ENCODE measurements at places on chromosomes 4 and X.
A peak's percentile ranks its signal among the peaks of the same experiment; 100 is the strongest.

GRCh38 chr4:153809307-153809706 is 20.4 kb upstream of the SFRP2 start:
- DNase-seq, result no peak

DNA sequence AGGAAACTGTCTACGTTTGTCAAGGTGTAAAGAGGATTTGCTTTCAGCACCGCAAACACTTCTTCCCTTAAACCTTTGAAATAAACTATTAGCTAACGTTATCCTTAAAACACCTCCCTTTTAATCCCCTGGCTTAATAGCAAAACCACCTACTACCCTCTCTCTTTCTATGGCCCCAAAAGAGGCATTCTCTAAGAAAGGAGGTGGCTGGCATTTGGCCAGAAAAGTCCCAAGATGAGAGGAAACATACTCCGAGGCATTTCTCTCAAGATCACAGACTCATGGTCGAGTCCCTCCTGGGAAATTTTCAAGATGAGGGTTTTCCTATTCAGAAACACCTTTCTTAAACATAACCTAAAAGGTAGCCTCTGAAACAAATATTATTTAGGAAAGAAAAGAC is 60.6 kb upstream of the VCX3B start:
- DNase-seq, result no peak

GRCh38 chr4:147453561-147454141 is 27.2 kb upstream of the EDNRA start:
- DNase-seq, result no peak

DNA sequence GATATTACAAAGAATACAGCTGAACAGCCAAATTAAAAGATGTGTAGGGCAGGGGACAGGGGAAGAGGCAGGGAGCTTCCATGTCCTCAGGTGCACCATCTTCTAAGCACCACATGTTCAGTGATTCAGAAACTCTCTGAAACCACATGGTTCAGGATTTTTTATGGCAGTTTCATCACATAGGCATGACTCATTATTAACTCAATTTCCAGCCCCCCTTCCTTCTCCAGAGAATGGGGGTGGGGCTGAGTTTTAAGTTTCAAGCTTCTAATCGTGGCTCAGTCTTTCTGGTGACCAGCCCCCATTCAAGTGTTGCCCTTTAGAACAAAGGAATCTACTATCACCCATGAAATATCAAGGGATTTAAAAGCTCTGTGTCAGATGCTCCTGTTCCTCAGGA is 317.8 kb upstream of the GALNT7 start:
- DNase-seq, result peak; percentile 40

GRCh38 chr4:30755346-30755745 is 35.2 kb downstream of the PCDH7 start:
- DNase-seq, result no peak

DNA sequence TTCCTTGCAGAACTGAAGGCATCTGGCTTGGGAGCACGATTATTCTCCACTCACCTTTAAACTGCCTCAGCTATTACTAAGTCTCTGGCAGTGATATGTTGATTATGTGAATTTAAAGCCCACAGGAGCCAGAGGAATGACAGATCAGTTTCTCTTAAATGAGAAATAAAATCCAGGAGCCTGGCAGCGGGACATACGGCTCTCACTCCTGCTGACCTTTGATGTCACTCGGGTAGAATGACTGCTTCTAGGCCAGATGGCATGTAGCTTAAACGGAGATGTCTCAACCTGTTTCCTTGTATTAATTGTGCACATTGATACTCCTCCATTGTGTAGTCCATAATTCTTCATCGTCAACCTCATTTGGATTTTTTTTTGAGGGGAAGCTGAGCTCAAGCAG is 4.0 kb upstream of the CBLL2 start:
- DNase-seq, result no peak

DNA sequence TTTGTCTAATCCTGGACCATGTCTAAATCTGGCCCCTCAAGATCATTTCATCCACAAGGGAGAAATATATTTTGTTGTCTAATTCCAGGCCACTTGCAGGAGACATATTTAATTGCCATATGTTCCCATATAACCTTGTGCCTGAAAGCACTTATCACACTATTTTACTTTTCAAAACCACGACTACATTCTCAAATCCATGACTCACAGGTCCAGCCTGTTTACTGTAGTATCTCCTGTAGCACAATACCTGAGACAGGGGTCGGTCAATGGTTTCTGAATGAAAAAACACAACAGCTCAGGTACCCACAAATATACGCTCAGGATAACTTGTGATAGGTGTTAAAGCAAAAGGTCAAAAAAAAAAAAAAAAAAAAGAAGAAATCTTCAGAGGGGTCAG is 60.9 kb downstream of the SEC24D start:
- no peak for DNase-seq

DNA sequence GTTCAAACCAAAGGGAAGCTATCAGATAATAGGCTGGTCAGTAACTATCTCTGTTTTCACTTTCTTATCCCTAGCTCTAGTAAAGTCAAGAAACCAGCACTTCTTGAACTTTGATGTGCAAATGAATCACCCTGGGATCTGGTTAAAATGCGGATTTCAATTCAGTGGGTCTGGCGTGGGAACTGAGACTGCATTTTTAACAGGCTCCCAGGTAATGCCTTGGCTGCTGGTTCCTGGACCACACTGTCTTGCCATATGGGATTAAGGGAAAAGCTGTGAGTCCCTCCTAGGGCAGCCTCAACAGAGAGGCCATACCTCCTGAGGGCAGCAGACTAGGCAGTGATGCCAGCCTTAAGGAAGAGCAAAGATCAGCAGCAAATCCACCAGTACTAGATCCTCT is 1.7 kb downstream of the RNF175 start:
- no peak for DNase-seq

DNA sequence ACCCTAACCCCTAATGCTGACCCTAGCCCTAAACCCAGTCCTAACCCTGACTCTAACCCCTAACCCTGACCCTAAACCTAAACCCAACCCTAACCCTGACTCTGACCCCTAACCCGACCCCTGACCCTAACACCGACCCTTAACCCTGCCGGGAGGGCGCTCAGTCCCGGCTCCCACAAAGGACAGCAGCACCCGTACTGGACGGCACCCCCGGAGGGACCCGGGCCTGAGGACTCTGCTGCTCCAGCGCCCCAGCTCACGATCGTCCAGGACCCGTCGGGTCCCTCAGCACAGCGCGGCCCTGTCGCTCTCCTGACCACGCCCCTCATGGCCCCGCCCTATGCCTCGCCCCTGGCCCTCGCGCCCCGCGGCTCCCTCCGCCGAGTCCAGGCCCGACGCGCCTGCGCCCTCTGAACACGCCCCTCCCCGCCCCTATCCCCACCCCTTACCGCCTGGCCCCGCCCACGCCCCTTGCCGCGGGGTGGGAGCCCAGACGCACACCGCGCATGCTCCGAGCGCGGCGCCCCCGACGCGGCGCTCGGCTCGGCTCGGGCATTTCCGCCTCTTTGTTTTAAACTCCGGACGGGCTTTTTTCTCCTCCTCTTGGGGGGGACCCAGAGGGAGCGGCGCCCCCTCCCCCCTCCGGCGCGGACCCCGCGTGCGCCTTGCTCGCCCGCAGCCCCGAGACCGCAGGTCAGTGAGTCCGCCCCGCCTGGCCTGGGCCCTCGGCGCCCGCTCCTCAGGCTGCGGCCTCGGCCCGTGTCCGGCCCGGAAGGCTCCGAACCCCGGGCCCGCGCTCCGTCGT is at the start of gene PCGF3:
TSS of gene PCGF3 (plus strand) at position 555 of the 805 bp plus-strand sequence. CDS start 27,849 bp downstream, outside the sequence.
- peak; percentile 100 for DNase-seq

DNA sequence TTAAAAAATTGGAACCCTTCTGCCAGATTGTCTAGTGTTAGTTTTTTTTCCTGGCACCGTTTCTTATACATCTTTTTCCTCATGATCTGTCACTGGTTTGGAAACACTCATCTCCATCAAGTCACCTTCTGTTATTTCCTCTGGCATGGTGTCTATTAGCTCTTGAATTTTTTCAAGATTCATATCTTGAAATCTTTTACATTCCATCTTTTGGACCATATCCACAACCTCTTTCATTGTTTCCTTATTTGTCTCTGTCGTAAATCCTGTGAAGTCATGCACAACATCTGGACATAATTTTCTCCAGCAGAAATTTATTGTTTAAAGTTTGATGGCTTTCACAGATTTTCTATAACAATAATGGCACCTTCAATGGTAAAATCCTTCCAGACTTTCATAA is 10.2 kb upstream of the TMEM185A start:
- DNase-seq, result no peak

DNA sequence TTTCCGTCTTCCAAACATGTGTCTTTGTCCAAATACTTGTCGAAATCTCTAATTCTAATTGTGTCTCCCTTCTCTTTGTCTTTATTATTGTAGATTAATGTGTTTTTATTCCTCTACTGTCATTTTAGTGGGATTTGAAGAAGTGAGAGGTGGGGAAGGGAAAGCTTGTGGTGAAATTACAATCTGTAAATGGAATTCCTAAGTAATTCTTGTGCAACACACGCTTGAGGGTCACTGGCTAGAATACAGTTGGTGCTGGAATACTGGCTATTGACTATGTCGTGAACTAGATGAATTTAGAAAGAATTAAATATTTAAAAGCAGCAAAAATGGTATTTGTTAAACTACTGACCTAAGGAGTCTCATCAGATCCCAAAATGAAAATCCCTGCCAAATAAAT is 10.7 kb upstream of the FNIP2 start:
- peak; percentile 52 for DNase-seq

DNA sequence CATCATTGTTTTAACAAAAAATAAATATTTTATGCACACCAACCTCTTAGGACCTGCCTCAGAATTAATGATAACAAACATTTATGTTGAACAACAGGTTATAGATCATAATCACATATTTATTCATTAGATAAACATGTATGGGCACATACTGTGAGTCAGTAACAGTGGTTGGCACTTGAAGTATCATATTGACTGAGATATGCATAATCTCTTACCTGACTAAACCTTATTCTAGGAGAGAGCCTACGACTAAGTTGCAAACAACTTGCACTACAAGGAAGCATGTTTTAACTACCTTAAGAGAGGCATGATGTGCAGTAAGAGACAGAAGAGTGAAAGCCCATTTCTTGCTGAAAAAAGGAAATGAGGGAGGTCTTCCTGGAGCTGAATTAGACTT is 6.5 kb upstream of the DACH2 start:
- DNase-seq, result no peak

DNA sequence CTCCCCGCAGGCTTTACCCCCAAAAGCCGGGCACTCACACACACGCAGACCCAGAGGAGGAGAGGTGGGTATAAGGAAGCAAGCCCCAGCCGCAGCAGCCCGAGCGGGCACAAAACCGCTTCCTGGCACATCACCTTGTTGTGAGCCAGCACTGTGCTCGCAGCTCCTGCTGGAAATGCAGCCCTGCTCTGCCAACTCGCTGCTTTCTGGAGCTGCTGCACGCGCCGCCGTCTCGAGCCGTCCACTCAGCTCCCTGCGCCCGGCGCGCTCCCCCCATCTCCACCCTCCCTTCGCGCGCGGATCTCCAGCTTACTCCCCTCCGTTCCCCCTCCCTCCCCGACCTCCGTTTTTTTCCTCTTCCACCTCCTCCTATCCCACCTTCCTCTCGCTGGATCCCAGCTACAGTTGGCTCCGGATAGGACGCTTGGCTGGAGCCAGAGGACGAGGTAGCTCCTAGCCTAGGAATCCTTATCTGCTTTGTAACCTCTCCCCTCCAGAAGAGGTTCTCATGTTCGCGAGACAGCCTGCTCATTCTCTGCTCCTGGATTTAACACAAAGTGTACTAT is at the start of gene SPOCK3:
TSS of gene SPOCK3 (minus strand) at position 179 of the 566 bp plus-strand sequence.
- peak; percentile 43 for DNase-seq

DNA sequence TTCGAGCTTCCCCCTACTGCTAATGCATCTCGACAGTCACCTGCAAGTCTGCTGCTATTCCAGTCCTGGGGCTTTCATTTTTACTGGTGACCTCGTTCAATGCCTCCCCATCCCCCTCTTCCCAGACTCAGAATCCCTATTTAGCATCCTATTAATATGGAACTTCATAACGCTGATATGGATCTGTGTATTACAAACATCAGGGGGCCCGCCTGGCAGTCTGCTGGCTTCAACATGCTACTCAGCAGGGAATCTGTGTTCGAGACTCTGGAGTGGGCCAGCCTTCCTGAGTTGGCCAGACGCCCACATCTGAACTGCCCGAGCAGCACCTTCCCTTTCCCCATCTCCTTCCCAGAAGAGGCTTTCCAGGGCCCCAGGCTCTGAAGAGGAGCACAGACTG is 173.9 kb upstream of the PPARGC1A start:
- DNase-seq, result no peak

DNA sequence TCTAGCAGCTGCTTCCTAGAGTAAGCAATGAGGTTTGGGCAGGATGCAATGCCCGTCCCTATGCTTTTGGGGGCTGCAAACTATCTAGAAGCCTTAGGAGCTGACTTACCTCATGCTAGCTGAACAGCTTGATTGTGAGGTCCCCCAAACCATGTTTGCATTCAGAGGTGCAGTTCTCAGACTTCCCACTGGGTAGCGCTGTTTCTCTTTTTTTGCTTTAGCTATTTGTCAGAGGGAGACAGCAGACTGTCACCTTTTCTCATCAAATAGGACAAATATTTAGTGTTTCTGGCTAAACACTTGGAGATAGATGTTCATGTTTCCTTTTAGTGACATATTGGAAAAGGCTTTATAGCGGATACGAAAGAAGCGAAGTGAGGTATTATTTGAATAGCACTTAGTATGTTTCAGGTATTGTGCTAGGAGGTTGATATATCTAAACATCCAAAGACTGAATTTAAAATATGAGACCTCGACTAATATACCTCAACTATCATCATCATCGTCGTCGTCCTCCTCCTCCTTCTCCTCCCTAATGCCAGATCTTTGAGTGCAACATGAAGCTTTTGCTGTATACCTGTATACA is 18.7 kb upstream of the TMEM192 start:
- DNase-seq, result peak; percentile 66

DNA sequence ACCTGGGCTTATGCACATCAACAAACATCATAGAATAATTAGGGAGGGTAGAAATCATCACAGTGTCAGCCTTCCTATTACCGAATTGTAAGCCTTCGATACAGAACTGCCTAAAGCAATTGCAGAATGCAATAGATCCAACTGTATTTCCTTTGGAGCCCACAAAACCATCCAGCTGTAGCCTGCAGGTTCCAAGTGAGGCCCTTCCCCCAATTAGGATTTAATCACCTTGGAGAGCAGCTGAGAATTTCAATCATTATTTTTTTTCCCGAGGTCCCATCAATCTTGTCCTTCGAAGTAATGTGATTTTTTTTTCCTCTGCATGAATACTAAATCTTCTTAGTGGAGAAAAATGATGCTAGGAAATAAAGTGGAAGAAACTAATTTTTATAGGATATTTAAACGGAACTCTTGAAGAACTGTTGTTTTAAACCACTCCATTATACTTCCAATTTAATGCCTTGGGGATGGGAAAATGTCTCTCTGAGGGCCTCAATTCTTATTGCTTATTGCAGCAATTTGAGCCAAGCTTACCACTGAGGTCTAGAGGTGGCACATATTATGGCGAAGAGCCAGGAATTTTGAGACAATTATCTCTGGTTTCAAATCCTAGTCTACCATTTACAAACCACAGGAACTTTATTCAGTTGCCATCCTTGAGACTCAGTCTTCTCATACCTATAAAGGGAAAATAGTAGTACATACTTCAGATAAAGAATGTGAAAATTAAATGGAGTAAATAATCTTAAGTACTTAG is 953.4 kb upstream of the IGFBP7 start:
- DNase-seq, result no peak

Data from AG20443 (cell line).